ENCODE measurements at places on chromosomes 12 and 14.

- DNase-seq: no peak
Measured at GRCh38 chr14:30420515-30420914, 138.4 kb upstream of the G2E3 start.

- no peak for DNase-seq
Measured at GRCh38 chr14:95211721-95212504, 54.6 kb upstream of the DICER1 start.

- DNase-seq: no peak
Measured at GRCh38 chr12:10196210-10196609, 16.5 kb upstream of the GABARAPL1 start.

GRCh38 chr12:78420991-78421390, 443.6 kb upstream of the SYT1 start:
- no peak for DNase-seq

GRCh38 chr14:85301506-85301905, 228.4 kb upstream of the FLRT2 start:
- no peak for DNase-seq

DNA sequence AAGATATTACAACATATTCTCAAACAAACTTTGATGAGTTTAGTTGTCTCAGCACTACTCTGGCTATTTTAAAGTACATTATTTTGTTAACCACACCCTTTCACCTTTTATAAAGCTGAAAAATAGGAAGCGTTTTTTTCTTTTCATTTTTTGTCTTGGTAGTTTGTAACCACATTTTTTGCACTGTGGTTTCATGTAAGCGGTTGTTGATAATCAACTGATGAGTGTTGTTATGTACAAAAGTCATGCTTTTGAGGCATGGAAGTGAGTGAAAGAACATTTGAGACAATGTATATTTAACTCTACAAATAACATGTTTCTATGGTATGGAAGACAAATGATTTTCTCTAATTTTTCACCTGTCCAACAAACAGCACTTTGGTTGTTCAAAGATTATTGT, 52.1 kb upstream of the ATP2B1 start:
- DNase-seq: no peak

- no peak for DNase-seq
Measured at GRCh38 chr14:54881761-54882401, 20.7 kb downstream of the GCH1 start.

DNA sequence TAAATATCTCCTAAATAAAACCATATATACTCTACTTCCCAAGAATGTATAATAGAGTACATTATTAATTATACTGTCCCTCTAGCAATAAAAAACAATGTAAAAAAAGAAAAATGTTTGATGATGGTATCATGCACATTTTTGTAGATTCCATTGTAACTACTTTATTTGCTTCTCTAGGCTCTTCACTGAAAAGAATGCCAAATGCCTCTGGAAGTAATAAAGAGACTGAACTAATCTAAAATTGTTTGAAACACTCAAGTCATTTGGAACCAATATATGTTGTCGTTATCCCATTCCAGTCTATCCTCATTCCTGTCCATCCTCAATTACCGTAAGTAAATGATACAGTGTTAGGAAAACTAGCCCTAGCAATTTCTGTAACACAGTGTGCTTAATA, 233.6 kb downstream of the C12orf50 start:
- DNase-seq: no peak

DNA sequence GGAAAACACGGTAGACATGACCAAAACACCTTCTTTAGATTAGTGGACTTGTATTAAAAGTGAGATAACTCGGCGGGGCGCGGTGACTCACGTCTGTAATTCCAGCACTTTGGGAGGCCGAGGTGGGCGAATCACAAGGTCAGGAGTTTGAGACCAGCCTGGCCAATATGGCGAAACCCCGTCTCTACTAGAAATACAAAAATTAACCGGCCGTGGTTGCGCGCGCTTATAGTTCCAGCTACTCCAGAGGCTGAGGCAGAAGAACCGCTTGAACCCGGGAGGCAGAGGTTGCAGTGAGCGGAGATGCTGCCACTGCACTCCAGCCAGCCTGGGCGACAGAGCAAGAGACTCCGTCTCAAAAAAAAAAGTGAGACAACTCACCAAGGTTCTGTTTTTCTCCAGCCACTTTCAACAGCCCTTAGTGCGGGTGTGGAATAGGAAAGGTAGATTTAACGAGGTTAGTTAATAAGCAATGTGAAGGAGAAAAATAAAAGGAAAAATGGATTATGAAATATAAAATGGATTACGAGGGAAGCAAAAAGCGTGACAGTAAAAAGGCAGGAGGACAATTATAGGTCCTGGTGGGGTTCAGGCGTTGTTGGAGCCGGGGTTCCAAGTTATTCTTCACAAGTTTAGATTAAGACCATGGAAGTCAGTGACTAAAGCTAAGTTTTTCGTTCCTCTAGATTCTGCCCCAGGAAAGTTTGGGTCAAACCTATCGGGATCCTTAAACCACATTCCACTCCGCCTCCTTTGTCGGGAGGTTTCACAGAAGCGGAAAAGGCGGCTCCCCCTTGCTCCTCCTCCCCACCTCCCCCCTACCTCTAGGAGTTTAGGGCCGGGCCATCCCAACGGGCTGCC, 534 bp downstream of the PPP2R3C start:
- no peak for DNase-seq

DNA sequence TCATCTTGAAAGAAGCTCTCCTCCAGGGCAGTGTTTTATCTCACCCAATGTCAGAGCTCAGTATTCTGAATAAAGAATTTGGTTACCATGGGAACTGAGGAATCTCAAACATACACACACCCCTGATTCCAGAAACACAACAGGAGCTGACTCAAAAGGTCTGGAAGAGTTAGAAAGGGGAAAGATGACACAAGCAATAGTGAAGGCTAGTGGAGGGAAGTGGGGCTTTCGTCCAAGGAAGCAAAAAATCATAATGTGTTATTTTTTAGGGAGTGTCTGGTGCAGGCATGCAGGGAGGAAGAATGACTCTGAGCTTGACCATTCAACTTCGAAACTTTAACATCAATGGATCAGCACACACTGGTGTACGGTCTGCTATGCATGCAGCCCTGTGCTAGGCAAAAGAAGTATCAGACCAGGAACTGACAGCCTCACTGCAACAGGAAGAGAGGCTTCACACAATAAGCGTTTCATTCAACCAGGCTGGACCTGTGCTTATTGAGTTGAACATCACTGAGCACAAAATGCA, 20.3 kb downstream of the HEBP1 start:
- no peak for DNase-seq

DNA sequence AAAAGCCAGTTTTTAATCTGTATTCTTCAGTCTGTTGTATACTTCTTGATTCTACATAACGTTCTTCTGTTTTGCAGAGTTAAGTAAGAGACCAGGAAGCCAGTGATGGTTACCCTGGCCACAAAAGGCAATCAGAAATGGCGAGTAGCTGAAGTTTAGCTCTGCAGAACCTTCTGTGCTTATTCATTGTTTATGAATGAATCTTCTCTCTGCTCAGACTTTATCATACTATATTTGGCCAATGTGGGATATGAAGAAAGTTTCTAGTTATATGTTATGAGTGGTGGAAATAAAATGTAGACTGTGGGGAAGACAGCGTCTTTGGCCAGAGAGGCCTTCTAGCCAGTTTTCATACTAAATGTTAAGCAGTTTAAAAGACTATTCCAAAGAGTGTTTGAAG, 249.9 kb upstream of the RGS6 start:
- no peak for DNase-seq

GRCh38 chr12:68886636-68887572, 46.1 kb downstream of the CPM start:
- no peak for DNase-seq

- DNase-seq: no peak
Measured at GRCh38 chr12:91099341-91099740, 12.0 kb downstream of the LUM start.

DNA sequence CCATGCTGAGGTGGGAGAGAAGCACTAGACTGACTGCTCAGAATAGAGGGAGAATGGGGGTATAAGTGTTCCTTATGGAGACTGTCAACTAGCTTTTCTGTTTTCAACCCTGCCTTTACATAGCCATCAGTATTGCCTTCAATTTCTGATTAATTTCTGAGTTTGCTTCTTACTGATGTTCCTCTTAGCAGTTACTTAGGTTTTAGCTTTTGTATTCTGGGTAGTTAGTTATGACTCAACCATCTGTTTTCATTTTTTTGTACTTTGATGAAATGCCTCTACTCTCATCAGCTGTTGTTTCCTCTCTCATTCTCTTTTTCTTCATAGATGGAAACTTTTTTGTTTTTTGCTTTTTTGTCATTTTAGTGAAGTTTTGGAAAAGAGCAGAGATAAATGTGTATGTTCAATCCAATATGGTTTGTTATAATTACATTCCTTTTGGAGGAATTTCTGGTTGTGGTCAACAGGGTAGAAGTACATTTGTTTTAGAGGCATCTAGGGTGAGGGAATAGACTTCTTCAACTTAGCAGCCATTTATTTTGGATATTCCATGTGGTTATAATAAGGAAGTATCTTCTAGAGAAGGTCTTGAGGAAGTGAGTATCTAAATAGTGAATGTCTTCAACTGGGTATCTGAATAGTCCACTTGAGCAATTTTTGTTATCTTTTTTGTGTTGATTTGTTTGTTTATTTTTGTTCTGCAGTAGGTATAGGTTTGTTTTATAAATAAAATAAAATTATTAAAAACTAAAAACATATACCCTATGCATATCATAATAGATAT, 29.6 kb downstream of the PMCH start:
- no peak for DNase-seq

DNA sequence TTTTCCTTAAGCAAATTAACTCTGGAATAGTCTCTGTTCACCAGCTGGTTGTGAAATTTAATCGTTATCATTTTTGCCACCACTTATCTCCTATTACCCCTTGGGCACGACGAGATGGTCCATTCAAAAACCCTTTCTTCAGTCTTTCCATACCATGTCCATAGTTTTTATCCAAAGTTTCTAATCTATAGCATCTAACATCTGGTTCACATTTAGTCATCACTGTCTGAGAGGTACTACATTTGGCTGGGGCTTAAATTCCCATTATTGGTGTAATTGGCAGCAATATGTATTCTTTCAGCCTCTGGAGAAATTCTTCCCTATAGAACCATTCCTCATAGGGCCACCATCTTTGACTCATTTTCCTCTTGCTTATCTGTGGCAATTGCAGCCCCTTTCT, 163.5 kb downstream of the CCER1 start:
- no peak for DNase-seq

GRCh38 chr12:92070054-92070863, 75.4 kb downstream of the BTG1 start:
- DNase-seq: no peak

DNA sequence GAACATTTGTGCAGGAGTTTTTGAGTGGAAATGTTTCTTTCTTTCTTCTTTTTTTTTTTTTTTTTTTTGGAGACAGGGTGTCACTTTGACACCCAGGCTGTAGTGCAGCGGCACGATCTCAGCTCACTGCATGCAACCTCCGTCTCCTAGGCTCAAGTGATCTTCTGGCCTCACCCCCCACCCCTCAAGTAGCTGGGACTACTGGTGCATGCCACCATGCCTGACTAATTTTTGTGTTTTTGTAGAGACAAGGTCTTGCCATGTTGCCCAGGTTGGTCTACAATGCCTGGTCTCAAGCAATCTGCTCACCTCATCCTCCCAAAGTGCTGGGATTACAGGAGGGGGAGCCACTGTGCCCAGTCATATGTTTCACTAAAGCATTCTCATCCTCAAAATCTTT, 69.2 kb upstream of the BCAT1 start:
- no peak for DNase-seq

DNA sequence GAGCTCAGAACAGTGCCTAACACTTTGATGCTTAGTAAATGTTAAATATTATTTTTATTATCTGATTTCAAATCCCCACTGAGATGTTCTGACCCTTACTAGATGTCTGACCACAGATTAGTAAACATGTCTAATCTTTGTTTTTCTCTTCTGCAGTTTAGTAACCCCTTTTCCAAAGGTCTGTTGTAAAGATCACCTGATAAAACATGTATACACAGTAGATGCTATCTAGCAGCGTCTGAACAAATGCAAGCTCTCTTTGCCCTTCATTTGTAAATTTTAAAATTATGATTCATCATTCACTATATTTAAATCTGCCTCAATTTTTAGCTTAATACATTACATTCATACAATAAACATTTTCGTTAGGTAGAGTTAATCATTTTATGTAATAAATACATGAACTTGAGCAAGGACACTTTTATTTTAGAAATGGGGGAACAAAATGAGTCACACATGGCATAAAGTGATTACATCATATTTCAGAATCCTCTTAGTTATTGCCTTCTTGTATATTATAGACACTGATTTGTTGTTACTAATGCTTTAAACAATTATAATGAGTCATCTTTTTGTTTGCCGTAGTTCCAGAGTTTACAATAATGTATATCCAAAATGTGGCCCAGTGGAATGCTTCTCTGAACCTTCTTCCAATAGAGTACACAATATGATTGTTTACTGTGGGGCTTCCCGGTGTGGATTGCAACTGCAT, 1.7 kb upstream of the OR4K5 start:
- no peak for DNase-seq

DNA sequence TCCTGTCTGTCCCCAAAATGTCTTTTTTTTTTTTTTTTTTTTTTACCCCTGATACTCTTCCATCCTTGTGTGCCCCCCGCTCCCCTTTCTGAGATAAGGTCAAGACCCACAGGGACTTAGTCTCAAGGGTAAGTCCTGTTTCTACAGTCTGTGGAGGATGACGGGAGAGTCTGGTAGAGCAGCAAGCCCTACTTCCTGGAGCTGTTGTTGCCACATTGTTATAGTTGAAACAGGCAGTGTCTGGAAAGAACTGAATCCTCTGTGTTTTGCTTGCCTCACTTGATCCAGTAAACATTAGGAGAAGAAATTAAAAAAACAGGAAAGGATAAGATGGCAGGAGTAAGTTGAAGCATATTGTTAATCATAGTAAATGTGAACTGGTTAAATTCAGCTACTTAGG, 45.5 kb downstream of the ZNF664 start:
- DNase-seq: no peak

DNA sequence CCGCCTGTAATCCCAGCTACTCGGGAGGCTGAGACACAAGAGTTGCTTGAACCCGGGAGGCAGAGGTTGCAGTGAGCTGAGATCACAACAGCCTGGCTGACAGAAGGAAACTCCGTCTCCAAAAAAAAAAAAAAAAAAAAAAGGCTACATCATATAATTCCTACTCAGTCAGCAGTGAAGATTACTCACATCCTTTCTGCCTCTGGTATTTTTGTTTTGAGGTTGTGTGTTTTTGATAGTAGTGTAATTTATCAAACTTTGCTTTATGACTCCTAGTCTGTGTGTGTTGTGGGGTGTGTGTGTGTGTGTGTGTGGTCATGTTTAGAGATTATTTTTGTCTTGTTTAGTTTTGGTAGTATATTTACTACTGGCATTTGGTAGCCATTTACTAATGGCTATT, 29.8 kb upstream of the DLGAP5 start:
- no peak for DNase-seq

Measured in posterior cingulate gyrus (tissue), 11 donors.